ENCODE measurements at places on chromosomes 7 and 10.

DNA sequence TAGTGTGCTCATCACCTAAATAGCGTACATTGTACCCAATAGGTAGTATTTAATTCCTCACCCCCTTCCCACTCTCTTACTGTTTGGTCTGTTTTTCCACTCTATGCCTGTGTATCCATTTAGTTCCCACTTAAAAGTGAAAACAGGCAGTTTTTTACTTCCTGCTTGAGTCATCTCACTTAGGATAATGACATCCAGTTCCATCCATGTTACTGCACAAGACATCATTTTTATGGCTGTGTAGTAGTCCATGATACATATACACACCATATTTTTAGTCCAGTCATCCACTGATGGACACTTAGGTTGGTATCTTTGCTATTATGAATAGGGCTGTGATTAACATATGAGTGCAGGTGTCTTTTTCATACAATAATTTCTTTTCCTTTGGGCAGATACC lies 10.1 kb downstream of the STK17A start:
- no peak for DNase-seq

DNA sequence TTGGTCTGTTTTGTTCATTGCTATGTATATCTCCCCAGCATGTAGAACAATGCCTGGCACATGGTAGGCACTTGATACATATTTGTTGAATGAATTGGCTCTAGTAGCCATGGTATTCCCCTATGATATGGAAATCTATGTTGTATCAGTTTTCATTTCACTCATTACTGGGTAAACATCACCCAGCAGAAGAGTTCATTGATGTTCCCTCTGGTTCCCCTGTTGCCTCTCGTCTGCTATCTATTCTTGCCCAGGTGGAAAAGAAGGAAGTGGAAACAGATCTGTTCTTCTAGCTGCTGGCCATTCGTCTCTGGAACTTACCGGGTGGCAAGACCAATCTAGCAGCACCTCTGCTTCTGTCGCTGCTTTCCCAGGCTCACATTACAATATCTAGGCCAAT lies 71.5 kb downstream of the LRRC4 start:
- DNase-seq, result no peak

- DNase-seq, result peak; percentile 59
Observed at GRCh38 chr7:100465702-100466311, 1.7 kb upstream of the SPACDR start.

DNA sequence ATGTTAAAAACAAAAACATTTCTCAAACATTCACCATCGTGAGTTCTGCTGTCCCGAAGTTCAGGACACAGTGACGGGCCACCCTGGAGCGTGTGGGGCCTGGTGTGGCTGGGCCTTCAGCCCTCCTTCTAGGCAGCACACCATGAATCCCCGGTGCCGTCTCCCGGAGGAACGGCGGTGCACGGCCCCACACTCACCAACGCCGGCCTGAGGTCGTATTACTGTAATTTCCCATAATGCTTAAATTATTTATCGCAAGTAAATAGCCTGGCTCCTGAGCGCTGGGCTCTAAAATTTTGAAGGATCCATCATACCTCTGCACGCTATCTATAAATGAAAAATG lies 1.4 kb downstream of the STK32C start:
- DNase-seq, result no peak

DNA sequence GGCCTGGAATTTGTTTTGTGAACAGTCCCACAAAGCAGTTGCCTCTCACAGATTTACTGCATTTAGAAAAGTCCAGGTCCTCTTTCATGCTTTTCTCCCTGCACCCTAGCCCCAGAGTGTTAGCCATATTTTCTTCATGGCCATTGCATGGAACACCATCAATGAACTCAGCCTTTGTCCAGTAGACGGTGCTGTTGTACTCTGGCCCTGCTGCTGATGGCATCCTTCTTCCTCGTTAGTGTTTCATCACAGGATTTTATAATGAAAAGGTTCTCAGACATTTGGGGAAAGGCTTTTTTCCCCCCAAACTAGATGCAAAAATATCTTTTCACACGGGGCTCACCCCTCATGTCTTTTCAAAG lies 93.0 kb upstream of the SLC25A13 start:
- peak; percentile 38 for DNase-seq

GRCh38 chr7:110061387-110061786 lies 1029.5 kb upstream of the LRRN3 start:
- no peak for DNase-seq

- no peak for DNase-seq
Observed at GRCh38 chr7:149770728-149771636, 2.4 kb downstream of the ZNF467 start.

- no peak for DNase-seq
Observed at GRCh38 chr7:49520951-49521350, 252.5 kb upstream of the VWC2 start.

DNA sequence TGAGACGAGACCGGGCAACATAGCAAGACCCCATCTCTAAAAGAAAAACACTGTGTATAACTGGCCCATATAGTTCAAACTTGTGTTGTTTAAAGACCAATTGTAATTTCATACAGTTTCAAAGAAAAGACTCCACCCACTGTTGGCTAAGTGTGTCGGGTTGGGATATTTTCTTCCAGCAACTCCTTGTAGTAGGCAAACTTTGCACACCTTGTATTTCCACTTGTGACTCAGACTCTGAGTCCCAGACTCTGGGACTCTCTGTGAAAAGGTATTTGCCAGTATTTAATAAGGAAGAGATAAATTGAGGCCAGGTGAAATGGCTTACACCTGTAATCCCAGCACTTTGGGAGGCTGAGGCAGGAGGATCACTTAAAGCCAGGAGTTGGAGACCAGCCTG lies 29.3 kb upstream of the RHBDD2 start:
- DNase-seq, result no peak

Data from NCI-H460 (cell line).